DND-41 (cell line): ENCODE measurements at places on chromosomes 4 and X.
A peak's percentile ranks its signal among the peaks of the same experiment; 100 is the strongest.

DNA sequence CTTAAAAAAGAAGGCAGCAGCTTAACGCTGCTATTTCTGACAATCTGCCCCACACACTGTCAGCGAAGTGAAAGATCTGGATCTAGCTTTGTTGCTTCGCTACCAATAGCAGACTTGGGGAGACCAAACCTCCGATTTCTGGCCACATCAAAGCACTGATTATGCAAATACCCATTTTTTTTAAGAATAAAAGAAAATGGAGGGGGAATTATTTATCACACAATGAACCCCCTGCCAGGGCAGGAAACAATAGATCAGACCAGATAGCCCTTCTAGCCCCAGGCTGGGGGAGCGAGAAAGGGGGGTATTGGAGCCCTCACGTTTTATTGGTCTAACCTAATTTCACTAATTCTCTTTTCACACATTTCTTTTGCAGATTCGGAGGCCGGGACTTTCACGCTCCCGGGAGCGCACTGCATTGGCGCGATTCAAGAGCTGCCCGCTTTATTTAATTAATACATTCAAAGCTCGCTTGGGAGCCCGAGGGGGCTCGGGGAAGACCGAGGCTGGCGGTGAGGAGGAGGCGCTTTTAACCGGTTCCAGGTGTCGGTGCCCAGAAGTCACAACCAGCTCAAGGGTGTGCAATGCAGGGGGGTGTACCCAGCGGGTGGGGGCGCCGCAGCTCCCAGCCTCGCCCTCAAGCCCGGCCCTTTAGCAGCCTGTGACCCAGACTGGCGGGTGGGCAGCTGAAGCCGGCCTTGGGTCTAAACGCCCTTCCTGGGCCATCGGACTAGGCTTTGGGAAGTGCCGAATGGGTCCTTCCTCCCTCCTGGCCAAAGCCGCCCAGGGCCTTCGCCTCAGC is 5.5 kb downstream of the NEUROG2 start:
- DNase-seq, result no peak
- H3K4me1 ChIP-seq, result no peaks in the 10 kb centered on the region
- H3K36me3 ChIP-seq, result no peaks in the 10 kb centered on the region
- no peaks in the 10 kb centered on the region for H3K27me3 ChIP-seq

DNA sequence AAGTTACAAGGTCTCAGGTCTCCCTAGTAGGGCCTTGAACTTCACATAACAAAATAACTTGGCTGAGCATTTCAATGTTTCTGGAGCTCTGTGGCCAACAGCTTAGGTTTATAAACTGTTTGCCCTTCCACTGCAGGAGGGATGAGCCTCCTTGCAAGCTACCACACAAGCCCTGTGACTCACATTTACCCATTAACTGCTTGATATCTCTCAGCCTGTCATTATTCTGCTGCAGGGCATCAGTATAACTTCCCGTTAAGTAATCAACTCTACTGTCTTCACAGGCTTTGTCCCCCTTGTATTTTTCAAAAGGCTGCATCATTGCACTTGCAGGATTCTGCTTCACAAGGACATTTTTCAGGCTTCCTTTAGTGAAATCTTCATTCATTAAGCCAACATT is 151.7 kb upstream of the CXCL13 start:
- no peaks in the 10 kb centered on the region for H3K36me3 ChIP-seq
- H3K27me3 ChIP-seq, result no peaks in the 10 kb centered on the region
- no peak overlapping the region for H3K4me3 ChIP-seq
- H3K27ac ChIP-seq, result no peak overlapping the region
- no peaks in the 10 kb centered on the region for H3K4me1 ChIP-seq

DNA sequence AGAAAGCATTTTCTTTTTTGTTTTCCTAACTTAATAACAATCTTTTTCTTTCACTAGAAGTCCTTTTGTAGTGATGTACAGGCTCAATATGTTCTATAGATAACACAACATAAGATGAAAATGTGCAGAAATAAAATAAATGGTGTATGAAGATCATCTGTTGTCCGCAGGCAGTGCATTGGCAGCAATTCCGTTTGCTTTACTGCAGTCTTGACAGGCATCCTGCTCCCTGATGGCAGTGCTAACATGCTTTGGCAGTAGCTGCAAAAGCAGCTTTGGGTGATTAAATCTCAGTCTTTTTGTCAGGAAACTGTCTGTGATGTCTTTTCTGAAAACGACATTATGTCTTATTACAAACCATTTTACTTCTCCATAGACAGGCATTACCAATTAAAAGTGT is 131.4 kb downstream of the TRAM1L1 start:
- no peak overlapping the region for H3K27ac ChIP-seq
- no peaks in the 10 kb centered on the region for H3K36me3 ChIP-seq
- H3K4me3 ChIP-seq, result no peak overlapping the region
- H3K4me1 ChIP-seq, result no peaks in the 10 kb centered on the region
- H3K27me3 ChIP-seq, result no peaks in the 10 kb centered on the region

DNA sequence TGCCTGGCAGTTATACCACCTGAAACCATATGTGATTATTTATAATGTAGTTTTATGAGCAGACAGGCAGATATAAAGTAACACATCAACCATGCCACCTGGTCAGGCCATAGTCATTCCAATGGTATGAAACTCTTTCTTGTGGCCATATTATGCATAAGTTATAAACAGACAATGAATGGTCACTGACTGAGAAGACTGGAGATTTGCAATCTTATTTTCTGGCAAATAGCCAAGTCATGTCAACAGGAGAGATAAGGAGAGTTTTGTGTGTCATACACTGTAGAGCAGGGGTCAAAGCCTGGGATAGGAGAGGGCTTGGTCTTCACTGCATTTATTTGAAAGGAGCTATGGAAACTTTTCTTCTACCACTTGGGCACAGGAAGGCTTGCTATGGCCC is 29.5 kb downstream of the SORBS2 start:
- no peak overlapping the region for H3K4me3 ChIP-seq
- H3K36me3 ChIP-seq, result no peaks in the 10 kb centered on the region
- DNase-seq, result no peak
- H3K4me1 ChIP-seq, result no peaks in the 10 kb centered on the region
- H3K27me3 ChIP-seq, result no peaks in the 10 kb centered on the region

- H3K27ac ChIP-seq, result peak overlapping the region; percentile 22; the same call in 1 of the 2 replicates
- H3K27me3 ChIP-seq, result no peaks in the 10 kb centered on the region
- H3K36me3 ChIP-seq, result peaks cover 32% of the 10 kb centered on the region
Measured at GRCh38 chr4:118076958-118077766, 42.9 kb downstream of the NDST3 start.

GRCh38 chr4:65747386-65747785 is 77.1 kb upstream of the EPHA5 start:
- H3K27ac ChIP-seq, result no peak overlapping the region
- H3K27me3 ChIP-seq, result no peaks in the 10 kb centered on the region
- no peak for DNase-seq

- no peak overlapping the region for H3K4me3 ChIP-seq
- no peaks in the 10 kb centered on the region for H3K4me1 ChIP-seq
- H3K36me3 ChIP-seq, result no peaks in the 10 kb centered on the region
Measured at GRCh38 chr4:38832206-38832605, 24.4 kb downstream of the TLR6 start.

GRCh38 chrX:44952329-44953027 is 79.5 kb downstream of the KDM6A start:
- H3K27ac ChIP-seq, result no peak overlapping the region
- no peak for DNase-seq
- H3K4me3 ChIP-seq, result no peak overlapping the region
- H3K4me1 ChIP-seq, result no peaks in the 10 kb centered on the region
- no peaks in the 10 kb centered on the region for H3K36me3 ChIP-seq
- no peaks in the 10 kb centered on the region for H3K27me3 ChIP-seq
